ENCODE measurements at places on chromosomes 12 and 14. TPM values are rescaled to one million over a fixed set of nuclear protein-coding genes. Genes with fewer than 3 reads are reported as not detected.

DNA sequence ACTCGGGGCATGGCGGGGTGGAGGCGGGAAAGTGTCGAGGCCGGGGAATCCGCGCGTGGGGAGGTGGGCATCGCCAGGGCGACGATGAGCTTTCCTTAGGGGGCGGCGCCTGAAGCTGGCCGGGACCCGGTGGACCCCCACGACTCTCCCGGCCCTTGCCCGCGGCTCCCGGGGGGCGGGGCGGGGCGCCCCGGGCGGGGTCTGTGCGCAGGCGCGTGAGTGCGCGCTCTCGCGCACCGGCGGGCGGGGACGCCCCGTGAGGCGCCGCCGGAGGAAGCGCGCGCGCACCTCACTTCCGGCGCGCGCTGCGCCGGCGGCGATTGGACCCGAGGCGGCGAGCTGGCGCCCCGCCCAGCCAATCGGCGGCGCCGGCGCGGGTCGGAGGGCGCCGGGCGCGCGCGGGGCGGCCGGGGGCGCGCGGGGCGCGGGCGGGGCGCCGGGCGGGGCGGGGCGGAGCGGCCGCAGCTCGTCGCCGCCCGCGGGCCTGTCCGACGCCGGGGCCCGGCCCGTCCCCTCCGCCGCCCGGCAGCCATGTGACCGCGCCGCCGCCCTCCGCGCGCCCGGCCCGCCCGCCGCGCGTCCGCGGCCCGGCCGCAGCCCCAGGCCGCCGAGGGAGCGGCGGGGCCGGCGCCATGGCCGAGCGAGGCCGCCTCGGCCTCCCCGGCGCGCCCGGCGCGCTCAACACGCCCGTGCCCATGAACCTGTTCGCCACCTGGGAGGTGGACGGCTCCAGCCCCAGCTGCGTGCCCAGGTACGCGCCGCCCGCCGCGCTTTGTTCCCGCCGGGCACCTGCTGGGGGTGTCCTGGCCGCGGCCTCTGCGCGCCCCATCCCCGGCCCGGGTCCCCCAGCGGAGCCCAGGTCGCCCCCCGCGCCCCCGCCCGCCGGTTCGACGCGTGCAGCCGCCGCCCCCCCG is at the start of gene PACS2:
TSS of gene PACS2 (plus strand) at position 462 of the 914 bp plus-strand sequence. CDS start at position 633, 171 bp downstream.
- H3K27ac ChIP-seq, result peak within 1 kb of the TSS; percentile 98
- H3K36me3 ChIP-seq, result no peaks in the 10 kb centered on the region
- H3K4me3 ChIP-seq, result peak within 1 kb of the TSS; percentile 99
- H3K4me1 ChIP-seq, result peaks cover 10% of the 10 kb centered on the region
- H3K27me3 ChIP-seq, result no peaks in the 10 kb centered on the region

- no peak overlapping the region for H3K27ac ChIP-seq
- no peak for DNase-seq
- H3K36me3 ChIP-seq, result no peaks in the 10 kb centered on the region
- H3K4me3 ChIP-seq, result no peak overlapping the region
- H3K27me3 ChIP-seq, result no peaks in the 10 kb centered on the region
- no peaks in the 10 kb centered on the region for H3K4me1 ChIP-seq
Measured at GRCh38 chr14:35114036-35114435, 7.8 kb downstream of the PPP2R3C start.

KRT1 gene
- total RNA-seq, result not detected

- no peak for DNase-seq
- H3K27me3 ChIP-seq, result no peaks in the 10 kb centered on the region
- no peaks in the 10 kb centered on the region for H3K4me1 ChIP-seq
- H3K4me3 ChIP-seq, result no peak overlapping the region
- H3K36me3 ChIP-seq, result no peaks in the 10 kb centered on the region
Measured at GRCh38 chr12:51760231-51760630, 88.3 kb downstream of the FIGNL2 start.

DNA sequence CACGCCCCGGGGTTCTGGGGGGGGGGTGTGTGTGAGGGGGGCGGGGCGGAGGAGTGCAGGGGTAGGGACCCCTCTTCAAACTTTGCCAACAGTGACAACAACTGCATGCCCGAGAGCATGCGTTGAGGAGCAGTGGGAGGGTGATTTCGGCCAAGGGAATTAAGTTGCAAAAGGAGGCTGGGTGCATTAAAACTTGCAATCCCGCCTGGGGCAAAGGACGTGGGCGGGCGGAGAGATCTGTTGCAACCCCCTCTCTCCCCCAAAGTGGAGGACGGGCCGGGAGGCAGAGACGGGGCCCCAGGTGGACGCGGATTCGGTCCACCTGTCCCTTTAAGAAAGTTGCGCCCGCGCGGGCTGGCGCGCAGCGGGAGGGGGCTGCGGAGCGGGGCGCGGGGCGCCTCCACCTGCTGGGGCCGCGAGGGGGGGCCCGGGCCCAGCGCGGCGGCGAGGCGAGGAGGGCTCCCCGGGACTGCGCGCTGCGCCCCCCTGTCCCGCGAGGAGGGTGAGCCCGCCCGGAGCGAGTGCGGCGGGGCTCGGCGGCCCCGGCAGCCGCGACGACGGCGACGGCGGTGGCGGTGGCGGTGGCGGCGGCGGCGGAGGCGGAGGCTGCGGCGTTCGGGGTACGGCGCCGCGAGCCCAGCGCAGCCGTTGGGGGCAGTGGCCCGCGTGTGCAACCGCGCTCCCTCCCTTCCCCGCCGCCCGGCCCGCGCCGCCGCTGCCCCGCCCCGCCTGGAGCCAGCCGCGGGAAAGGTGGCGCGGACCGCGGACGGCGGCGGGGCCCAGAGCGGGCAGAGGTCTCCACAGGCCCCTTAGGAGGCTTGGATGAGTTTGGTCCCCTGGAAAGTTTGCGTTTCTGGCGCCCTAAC is 530 bp upstream of the FOXN4 start:
- peak overlapping the region; percentile 47 for H3K4me3 ChIP-seq
- no peak for DNase-seq
- peaks cover 6% of the 10 kb centered on the region for H3K27me3 ChIP-seq
- H3K36me3 ChIP-seq, result no peaks in the 10 kb centered on the region
- no peak overlapping the region for H3K27ac ChIP-seq

All from breast epithelium (tissue), 4 donors.